ENCODE measurements at places on chromosomes 11 and 22.

DNA sequence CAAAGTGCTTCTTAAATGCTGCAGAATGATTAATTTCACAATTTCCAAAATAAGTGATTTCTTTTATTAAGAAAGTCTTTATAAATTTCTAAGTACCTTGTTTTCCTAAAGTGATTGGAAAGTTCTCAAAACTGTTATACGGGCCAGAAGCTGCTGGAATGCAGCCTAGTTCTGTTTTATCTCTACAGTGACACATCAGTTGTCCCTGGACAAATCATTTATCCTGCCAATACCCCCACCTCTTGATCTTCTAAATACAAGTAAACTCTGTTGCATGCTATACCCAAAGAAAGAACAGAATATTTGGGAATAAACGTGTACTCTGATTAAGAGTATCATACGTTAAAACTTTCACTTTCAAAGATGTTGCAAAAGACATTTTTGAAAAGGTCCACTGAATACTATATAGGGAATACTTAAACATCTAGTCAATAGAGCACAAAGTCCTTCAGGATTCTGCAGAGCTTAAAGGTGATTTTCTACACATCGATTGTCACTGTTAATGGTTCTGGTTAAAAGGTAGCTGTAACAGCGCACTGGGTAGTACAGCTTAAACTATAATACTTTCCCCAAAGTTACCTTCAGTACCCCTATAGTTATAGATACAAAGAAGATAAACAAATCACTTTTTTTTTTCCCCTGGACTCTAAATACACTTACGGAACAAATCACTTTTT lies 92.1 kb upstream of the APOA1 start:
- DNase-seq: no peak

GRCh38 chr22:42180349-42180842 lies 49.8 kb upstream of the CYP2D6 start:
- no peak for DNase-seq

DNA sequence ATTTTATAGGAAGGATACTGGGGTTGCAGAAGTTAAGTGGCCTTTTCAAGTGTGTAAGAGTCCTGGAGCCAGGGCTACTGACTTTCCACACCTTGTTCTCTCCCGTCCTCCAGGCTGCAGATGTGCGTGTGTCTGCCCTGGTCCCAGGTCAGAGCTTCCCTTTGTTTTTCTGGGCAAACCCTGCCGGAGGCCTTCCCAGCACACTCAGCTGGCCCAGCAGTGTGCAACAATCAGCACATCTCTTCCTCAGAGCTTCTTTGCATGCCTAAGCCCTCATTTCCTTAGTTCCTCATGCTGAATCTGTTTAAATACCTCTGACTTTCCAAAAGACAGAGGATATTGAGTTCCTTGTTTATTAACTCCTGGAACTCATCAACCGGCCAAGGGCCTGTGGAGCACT lies 80.6 kb downstream of the KCNJ1 start:
- no peak for DNase-seq

DNA sequence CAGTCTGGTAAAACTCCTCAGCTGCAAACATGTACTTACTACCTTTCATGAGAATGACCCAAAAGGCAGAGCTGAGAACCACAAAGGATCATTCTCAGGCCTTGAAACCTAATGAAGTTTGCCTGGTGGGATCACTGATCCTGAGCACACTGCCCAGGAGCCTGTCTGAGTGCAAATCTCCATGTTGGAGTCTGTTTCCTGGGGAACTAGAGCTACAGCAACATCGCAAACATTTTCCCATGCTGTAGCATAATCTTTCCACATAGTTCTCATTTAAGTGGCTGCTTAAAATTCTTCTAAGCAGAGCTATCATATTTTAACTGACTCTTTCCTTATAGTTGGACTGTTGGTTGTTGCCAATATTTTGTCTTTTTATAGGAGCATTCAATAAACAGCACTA lies 58.5 kb downstream of the GUCY1A2 start:
- DNase-seq: no peak

DNA sequence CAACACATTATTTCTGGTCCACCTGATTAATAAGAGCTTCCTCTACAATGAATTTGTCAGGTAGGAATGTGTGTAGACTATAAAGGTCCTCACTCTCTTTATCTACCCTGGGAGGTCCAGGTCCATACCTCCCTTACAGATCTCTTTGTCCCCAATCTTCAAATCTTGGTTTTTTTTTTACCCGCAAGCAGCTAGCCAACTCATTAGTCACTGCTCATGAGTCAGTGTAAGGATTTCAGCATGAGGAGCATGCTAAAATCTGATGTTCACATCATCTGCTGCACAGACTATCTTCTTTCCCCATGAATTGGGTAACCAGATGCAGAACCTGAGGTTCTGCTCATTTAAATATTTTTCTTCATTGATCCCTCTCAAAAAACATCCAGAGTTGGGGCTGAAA lies 397.0 kb upstream of the ISX start:
- no peak for DNase-seq

Measured in AG09309 (cell line).